HFFc6 (cell line): ENCODE measurements at places on chromosomes 4 and X.
A peak's percentile ranks its signal among the peaks of the same experiment; 100 is the strongest.

GRCh38 chr4:152535360-152535902, 461 bp downstream of the FBXW7 start:
- DNase-seq, result no peak

GRCh38 chr4:48409203-48409602, 67.9 kb downstream of the SLAIN2 start:
- no peak for DNase-seq

GRCh38 chrX:84956304-84956703, 47.4 kb upstream of the APOOL start:
- DNase-seq, result no peak

DNA sequence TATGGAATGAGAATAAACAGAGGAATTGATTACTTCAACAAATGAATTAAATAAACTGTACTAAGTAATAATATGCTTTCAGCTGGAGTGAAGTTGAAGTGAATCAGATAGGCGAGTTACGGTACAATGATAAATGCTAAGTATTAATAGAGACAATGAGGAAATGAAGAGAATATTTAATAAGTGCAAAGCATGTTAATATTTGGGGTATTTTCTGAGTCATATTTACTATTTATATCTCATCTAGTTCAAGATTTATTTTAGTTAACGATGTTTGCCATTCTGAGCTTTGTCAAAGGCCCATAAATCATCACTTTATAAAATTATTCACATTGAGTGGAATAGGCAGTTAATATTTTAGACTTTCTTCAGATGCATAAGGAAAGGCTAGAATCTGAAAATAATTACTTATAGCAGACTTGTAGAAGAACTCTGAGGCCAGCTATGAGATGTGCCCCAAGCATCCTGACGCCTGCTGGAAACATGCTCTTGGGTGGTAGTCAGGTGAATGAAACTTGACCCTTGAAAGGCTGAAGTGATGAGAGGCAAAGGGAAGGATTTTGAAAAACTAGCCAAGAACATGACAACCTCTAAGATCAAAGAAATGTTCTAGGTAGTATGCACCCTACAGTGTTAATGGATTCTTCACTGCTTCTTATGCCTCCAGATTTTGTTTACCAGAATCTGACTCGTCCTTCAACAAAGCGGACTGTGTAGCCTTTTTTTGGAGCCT, 133.8 kb upstream of the STIM2 start:
- DNase-seq, result no peak

DNA sequence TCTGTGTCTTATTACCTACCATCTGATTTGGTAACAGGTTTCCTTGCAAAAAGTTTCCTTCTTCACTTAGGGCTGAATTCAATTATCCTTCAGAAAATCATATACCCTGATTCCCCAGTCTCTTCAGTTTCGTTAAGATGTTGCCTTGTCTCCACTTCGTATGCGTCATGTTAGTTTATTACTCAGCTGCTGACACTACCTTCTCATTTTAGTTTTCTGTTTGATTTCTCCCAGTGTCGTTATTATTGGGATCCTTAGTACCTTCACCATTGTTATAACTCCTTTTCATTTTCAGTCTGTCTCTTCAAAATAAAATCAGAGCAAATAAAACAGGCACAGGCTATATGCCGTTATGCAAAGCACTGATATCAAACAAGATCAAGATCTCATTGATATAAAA, 87.5 kb upstream of the RBPJ start:
- no peak for DNase-seq

GRCh38 chr4:38015886-38016515, 55.8 kb downstream of the PTTG2 start:
- DNase-seq, result peak; percentile 11

DNA sequence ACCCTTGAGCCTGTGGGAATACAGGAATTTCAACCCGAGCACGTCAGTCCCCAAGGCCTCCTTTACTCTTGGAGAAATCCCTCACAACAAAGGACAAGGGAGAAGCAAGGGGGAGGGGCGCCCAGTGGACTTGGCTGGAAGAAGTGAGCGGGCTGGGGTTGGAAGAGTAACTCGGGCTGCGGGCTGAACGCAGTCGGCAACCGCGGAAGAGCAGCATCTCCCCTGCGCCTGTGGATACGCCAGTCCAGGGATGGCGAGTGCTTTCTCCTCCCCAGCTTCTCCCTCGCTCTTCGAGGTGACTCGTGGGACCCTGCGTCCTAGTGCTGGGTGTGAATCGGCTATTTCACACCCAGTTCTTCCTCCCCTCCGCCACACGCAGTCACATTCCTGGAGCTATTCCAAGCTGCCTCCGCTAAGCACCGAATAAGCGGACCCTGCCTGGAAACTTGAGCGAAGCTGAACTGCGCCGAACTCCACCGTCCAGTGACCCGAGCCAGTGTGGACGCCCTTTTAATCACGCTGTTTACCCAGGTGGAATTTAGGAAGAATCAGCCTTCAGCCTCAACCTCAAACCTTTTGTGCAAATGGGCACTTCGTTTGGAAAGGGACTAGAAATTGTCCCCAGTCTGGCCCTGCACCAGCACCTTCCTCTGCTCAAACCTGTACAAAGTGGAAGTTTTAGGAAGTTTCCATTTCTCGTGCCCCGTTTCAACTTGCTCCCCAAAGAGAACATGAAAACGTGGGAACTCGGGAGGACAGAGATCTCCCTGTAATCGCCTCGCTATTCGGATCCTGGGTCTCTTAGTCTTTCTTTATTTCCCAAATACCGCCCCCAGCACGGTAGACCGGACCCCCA, 64.3 kb upstream of the WDR17 start:
- no peak for DNase-seq

DNA sequence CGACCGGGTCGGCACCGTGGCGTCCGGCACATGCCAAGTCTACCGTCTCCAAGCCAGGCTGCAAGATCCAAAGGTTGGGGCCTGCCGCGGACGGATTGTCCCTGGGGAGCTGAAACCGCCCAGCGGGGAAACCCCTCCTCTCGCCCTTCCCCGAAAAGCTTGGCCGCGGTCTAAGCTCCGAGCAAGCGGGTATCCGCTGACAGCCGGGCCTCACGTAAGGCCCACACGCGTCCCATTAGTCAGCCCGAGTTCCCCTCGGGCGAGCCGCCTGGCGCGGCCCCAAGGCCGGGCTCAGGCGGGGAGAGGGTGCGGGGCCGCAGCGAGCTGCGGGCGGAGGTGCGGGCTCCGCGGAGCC, 6.8 kb upstream of the BCOR start:
- DNase-seq, result peak; percentile 28

DNA sequence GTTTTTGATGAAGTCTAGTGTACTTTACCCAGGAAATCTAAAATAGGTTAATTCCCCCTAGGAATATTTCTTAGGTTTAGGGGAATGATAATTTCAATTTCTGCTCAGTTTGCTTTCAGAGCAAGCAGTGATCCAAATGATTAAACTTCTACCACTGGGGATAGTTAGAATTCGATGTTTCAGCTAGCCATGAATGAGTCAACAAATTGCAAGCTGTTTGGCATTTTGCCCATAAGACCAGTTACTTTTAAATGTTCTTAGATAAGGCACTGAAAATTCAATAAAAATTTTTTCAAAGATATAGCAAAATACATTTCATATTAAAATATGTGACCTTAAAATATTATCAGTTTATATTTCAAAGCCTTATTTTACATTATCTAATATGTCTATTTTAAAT, 993.6 kb downstream of the ARAP2 start:
- no peak for DNase-seq

DNA sequence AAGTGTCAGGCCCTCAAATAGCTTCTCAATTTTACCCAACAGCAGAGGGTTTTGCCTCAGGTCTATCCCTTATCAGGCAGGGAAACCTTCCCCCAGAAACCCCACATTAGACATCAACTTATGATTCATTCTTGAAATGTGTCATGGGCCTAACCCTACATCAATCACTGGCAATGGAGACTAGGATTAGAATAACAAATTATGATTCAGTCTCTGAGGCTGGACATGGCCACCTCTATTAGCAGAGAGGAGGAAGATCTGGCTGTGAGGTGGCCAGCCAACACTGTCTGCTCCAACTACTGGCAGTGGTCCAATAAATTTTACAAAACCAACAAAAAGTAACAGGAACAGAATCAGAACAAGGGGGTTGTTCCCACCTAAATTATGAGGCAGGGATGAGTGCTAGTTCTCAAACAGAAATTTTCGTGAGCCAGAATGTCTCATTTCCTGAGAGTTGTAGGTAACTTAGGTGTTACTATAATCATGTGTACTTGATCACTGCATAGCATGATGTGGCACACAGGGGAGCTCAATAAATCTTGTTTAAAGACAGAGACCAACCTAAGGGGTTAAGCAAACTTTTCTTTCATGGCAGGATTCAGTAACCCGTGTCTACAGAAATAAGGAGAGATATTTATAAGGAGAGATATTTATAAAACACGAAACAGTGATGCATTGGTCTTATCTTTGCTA, 126.8 kb downstream of the NFKB1 start:
- DNase-seq, result peak; percentile 93

DNA sequence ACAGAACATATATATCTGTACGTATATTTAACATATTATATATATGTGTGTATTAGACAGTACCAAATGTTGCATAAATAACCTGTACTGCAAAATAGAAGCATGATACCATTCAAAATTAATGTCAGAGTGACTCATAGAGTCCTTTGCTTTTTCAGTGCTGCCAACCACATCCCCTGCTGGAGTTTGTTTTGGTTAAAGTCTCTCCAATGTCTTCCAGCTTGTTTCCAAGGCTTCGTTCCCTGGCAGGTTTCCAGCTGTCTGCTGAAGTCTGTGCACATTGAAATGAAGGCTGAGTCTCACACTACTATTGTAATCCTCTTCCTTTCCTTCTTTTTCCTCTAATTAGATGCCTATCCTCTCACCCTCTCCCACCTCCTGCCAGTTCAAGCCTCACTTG, 14.9 kb downstream of the NRK start:
- DNase-seq, result peak; percentile 5

DNA sequence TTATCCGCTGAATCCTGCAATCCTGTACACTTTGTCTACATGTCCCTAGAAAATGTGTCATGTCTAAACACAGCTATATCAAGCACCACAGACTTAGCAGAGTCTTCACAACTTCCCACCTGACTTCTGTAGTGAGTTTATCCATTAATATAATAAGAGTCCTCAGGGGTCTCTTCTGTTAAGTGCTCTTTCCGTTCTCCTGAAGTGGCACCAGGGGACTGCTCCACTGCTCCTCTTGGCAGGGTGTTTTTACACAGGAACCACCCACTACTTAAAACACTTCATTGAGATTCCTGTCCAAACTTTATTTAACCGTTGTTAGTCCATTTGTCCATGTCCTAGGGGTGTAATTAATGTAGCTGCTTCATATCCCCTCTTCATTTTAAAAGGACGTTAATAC, 1000.4 kb downstream of the STPG2 start:
- no peak for DNase-seq

- DNase-seq, result no peak
Observed at GRCh38 chr4:154417373-154417673, 74.3 kb downstream of the DCHS2 start.
